Endothelial cell of coronary artery (primary cell): ENCODE measurements at places on chromosomes 5 and 9. TPM values are rescaled to one million over a fixed set of nuclear protein-coding genes. Genes with fewer than 3 reads are reported as not detected.

PCDHGB5 gene
- 12.7 and 14.3 TPM in 2 replicates for total RNA-seq

ADCY2 gene
- not detected in 2 replicates for total RNA-seq

ALDOB gene
- not detected in 2 replicates for total RNA-seq

CTSV gene
- total RNA-seq, result 0.54 and 0.85 TPM in 2 replicates

WDR31 gene
- total RNA-seq, result 0.54 and 0.75 TPM in 2 replicates

MOB3B gene
- total RNA-seq, result under 0.01 TPM in 2 replicates

GMCL2 gene
- total RNA-seq, result not detected in 2 replicates

CDKN2A gene
- 5.8 and 14.0 TPM in 2 replicates for total RNA-seq

LCN2 gene
- 0.18 TPM in 1 of 2 replicates, not detected in the other for total RNA-seq

OSMR gene
- total RNA-seq, result 9.7 and 54.0 TPM in 2 replicates

BTNL8 gene
- total RNA-seq, result not detected in 2 replicates
